ENCODE measurements at places on chromosomes 11 and 22.
A peak's percentile ranks its signal among the peaks of the same experiment; 100 is the strongest.

GRCh38 chr11:112614605-112615004, 346.6 kb upstream of the NCAM1 start:
- no peak for DNase-seq

DNA sequence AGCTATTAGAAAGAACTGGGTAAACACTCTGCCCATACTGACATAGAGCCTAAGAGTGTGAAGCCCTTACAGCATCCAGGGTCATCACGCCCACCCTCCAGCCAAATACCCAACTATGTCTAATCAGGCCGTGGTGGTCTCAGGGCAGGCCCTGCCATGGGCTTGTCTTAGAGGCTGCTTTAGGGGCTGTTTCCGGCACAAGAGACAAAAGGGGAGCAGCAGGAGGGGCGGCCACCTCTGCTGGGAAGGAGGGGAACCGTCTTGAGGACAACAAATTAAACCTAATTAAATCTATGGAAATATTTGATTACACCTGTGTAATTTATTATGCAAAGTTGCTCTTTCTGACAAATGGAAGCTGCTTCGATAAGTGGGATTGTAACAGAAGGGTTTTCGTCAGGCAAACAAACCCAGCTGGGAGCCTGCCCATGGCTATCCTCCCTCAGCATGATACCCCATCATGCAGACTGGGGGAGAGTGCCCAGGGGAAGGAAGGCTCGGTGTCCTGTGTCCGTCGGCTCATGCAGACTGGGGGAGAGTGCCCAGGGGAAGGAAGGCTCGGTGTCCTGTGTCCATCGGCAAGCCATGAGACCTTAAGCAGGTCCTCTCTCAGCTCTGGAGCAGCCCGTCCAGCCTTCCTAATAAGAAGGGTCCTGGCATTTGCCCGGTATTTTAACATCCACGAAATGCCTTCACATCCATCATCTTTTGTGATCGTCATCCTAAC, 163.6 kb upstream of the B3GAT1 start:
- DNase-seq = no peak

DNA sequence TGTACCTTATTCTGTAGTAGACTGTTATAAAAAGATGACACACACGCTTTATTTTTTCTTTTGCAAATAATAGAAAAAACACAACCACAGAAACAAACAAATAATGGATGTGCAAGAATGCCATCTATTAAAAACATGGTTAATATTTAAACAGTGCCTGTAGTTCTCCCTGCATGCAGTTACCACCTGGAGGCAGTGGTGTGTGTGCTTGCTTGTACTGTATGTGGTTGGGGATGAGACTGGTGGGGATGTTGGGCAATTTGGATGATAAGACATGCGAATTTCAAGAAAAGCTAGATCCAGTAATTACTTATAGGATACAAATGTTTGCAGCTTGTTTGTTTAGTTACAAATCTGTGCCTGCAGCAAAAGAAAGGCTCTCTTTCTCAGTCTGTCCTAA, 3.6 kb downstream of the C11orf87 start:
- DNase-seq = peak; percentile 7

GRCh38 chr22:46935506-46936377, 173.3 kb downstream of the TBC1D22A start:
- no peak for DNase-seq

DNA sequence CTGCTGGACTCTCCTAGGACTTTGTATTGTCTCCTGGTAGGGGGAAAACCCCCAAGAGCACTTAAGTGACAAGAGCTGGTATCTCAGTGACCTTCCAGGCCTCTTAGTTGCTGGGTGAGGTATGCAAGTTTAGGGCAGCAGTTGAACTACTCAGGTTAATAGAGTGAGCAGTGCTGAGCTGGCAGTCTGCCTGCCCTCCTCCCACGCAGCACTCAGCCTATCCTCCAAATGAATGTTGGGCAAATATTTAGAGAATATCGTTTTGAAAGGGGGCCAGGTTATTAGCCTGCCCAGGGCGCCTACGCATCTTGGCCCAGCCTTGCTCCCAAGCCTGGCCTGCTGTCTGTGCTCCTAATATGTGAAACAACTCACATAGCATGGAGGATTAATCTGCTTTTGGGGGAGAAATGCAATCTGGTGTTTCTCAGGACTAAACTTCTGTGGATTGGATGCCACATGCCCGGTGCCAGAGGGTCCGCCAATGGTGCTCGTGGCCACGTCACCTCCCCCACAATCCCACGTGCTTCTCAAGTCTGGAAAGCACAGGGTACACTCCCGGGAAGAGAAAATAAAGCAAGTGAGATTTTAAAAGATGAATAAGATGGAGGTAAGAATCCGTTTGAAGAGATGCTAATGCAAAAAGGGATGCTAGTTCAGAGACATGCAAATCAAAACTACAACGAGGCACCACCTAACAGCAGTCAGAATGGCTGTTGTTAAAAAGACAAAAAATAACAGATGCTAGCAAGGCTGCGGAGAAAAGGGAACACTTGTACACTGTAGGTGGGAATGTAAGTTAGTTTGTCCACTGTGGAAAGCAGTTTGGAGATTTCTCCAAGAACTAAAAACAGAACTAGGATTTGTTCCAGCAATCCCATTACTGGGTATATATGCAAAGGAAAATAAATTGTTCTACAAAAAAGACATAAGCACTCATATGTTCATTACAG, 67.7 kb downstream of the SPON1 start:
- peak; percentile 47 for DNase-seq

GRCh38 chr11:121610706-121611105, 157.9 kb upstream of the SORL1-AS1 start:
- DNase-seq = no peak
